Gastroesophageal sphincter (tissue), 4 donors: ENCODE measurements at places on chromosomes 7 and 10.

GRCh38 chr10:119401671-119402395 lies 140.7 kb downstream of the RGS10 start:
- peak; percentile 93 for ATAC-seq

DNA sequence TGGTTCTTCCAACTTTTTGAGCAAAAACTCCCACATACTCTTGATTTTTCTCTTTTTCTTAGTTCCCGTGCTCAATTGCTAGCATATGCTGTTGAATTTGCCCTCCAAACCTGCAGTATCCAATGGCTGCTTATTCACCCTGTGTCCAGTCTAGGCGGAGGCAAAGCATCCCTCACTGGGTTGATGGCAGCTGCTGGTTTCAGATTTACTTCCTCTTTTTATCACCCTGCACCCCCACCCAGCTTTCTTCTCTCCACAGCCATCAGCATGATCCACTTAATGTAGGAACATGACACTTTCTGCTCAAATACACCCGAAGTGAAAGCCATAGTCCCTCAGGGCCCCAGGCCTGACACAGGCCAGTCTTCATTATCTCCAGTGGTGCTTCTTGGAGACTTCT lies 87.6 kb upstream of the ADARB2 start:
- no peak for ATAC-seq

GRCh38 chr10:68359189-68359588 lies 26.5 kb upstream of the PBLD start:
- no peak for ATAC-seq

DNA sequence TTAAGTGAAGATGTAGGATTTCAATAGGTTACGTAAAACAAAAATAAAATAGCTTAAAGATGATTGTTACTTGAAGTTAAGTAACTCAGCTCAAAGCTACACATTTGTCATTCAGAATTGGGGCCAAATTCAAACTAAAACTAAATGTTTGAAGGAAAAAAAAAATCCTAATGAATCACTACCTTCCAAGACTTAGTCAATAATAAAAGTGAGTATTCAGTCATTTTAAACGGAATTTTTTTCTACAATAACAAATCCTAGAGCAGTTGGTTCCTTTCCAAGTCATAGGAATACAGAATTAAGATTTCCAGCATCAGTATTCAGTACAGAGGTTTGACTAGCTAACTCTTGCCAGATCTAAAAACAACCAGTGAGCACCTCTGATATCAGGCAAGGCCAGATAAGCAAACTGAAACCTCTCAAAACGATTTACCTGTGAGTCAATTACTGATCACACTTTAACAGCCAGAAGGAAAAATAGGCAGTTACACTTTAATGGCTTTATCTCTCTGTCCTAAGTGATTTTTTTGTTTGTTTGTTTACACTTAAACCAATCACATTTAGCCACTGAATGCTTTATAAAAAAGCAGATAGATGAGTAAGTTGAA lies 669.8 kb upstream of the ANKRD30A start:
- ATAC-seq, result no peak

DNA sequence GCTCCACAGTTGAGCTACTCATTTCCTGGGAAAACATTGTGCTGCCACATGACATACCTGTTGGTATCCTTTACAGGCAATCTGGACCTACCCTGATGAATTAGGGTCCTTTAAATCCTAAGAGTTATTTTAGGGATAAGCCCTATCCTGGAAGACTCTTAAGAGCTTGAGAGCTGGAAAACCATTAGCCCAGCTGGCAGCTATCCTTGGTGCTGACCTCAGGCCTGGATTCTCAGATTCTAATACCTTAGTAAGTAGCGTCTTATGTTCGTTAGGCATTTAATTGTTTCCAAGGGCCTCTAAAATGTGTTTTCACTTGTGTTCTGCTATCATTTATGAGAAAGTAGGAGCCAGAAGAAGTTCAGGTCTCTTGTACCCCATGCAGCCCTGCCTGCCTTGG lies 93.0 kb upstream of the SORCS3 start:
- no peak for ATAC-seq

DNA sequence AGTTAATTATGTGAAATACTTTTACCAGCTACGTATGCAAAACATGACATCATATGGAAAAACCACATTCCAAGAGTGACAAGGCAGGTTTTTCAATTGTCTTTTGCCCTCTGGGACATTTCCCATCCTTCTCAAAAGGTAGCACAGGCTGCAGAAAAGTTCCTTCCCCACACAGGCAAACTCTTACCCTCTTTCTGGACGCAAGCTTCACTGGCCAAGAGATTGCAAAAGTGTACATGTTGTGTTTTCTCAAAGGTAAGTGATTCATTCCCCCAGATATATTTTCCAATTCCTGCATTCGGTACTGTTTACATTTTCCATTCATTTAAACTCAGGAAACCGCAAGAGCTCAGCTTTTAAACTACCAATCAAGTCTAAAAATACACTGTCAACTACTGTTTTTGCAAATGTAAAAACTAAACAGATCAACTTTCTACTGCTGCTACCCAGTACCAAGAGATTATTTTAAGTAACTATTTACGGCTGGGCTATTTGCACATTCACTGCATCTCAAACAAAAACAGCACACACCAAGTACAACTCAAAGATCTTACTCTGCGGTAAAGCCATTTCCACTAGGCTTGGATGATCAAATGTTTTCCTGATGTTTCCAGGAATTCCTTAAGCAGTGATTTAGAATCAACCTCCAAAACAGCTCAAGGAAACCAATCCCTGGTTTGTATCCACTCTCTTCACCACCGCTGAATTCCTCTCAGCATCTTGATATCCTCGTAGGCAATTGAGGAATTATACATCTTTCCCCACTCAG lies 233.6 kb upstream of the CCDC6 start:
- ATAC-seq, result no peak

DNA sequence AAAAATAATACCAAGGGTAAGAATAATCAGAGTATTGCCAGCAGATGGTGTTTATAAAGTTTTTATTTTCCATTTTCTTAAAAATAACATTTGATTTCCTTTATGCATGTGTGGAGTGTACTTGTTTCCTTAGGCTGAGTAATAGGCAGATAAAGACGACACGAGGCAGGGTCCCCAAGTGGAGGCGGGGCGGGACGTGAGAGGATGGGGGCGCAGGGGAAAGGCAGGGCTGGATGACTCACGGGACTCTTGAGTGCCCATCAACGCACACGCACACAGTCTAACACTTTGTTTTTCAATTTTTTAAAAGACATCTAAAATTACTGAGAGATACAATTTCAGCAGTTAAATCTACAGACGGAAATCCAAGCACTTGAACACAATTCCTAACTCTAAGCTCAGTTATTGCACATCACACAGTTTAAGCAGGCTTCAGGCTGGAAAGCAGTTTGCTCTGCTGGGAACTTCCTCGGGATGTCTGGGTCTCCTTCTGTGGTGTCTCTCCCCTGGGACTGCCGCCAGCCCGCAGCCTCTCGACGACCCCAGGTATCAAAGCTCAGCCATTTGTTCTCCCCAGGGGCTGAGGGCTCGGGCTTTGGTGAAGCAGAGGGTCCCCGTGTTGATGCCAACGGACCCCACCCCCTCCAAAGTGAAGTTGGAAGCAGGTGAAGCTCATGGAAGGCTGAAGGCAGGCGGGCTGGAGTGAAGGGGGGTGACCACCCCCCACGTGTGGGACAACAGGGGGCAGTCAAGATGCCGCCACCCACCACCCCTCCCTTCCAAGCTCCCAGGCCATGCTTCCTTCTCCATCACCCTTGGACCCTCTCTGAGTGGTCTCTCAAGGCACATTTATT lies 29.1 kb downstream of the SPOCK2 start:
- no peak for ATAC-seq

GRCh38 chr7:125773113-125773785 lies 843.6 kb upstream of the POT1 start:
- ATAC-seq, result no peak

GRCh38 chr7:92875719-92876118 lies 39.3 kb upstream of the CDK6 start:
- ATAC-seq, result no peak

- ATAC-seq, result no peak
These were observed 48.4 kb downstream of the FRMD4A start for GRCh38 chr10:14282276-14282675.

- no peak for ATAC-seq
These were observed 38.6 kb downstream of the RBM33 start for GRCh38 chr7:155683098-155683497.

DNA sequence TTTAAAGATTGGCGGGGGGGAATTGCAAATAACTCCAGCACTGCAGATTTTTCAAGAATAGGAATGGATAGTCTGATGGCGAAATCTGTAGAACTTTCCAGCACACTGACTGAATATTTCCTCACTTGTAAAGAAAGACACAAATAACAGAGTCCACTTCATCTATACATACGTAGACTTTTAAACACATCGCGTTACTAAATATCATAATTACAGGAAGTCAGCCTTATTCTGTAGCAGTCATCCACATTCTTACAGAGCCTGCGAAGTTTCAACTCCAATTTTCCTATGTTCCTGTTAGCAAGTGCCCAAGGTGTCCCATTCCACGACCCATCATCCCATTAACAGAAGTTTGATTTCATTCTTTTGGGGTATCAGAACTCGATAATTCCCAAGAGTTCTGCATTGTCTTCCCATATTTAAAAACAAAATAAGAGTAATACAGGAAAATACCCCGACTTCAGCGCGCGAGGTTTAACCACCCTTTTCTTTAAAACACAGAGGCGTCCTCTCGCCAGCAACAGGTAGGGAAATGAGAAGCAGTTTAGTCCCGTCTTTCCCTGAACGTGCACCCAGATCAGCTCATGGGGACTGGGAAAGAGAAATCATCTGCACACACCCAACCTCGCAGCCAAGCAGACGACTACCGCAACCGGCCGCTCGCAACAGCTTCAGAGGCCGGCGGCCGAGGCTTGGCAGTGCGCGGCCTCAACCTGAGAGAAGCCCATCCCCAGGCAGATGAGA lies 880 bp downstream of the HERC4 start:
- peak; percentile 48 for ATAC-seq

DNA sequence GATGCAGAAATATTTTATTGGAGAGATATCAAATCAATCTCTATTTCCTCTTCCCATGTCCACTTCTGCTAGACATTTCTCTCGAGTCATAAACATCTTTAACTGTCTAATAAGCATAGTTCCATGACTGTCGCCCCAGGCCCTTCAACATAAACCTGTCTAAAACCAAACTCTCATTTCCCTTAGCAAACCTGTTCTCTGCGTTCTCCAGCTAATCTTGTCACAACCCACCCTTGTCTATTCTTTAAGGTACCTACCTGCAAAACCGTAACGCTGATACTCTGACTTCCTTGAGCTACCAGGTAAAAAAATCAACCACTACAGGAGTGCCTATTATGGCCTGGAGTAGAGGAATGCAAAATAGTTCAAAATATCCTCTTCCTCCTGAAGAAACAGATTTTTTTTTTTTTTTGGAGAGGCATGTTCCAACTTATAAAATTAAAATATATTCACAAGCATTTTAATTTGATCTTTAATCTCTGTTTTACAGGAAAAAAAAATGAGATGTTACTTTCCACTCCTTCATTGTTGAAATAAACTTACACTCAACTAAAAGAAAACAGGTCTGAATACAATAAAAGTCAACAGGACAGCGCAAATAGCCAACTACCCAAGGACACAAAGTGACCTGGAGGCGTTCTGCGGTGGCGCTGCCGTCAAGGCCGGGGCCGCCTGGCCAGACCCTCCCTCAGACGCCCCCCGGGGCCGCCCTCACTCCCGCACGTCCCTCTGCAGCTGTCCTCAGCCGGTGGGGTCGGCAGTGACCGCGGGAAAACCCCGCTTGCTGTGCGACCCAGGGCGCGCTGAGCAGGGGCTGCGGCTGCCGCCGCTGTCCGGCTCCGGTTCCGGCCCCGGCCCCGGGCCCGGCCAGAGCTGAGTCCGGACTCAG lies 765 bp downstream of the SLC25A40 start:
- no peak for ATAC-seq

DNA sequence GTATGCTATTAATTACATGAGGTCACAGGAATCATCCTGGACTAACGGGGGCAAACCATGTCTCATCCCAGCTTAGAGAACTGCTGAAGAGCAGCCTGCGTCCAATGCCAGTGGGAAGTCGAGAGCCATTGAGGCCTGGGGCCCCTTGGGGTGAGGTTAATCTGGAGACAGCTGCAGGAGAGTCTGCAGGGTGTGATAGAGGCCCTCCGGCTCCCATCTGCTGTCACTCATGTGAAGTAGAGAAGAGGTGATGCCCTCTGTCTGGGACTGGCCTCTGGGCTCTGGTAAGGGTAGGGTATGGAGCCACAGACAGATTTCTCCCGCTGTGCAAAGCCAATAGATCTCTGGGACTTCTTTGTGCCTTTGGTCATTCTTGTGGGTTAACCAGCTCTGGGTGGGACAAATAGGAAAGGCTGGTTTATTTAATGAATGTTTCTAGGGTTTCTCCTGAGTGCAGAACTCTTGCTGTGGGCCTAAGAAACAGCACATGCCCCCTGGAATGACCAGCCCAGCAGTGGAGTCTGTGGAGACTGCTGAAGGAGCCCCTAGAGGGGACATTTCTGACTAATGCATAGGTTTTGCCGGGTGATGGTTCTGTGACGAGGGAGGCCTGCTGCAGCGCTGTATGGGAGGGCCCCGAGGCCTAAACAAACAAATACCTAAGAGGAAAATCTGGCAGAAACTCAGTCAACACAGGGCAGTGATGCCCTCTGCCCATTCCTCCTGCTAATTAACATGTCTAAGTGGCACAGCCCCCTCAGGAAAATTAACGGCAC lies 34.5 kb downstream of the CRHR2 start:
- ATAC-seq, result no peak

DNA sequence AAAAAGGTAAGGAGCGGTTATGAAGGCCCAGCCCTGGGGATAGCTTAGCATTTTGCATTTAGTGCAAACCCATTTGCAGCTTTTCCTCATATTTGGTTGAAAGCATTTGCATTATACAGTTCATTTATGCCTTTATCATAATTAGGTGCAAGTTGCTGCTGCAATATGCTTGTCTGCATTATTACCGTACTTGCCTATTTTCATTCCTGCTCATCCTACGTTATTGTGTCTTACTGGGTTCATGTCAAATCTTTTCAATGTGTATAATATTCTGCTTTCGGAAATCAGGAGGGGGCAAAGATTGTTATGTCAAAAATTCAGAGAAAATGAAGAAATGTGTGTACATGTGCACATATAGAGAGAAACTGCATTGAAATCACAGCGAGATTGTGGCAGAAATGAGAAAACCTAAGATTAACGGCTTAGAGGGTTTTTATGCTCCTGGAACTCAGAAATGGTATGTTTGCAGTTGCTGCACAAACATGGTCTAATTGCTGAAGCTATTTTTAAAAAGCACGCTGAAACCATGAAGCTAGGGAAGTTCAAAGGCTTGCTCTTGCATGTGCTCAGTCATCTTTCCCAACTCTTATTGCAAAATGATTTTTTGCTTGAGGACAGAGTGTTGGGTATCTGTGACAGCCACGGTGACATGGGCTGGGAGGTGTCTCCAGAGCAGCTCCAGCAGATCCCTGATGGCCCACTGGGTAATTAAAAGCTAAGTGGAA lies 613.2 kb downstream of the SDK1 start:
- no peak for ATAC-seq

GRCh38 chr7:139918480-139918879 lies 89.4 kb downstream of the TBXAS1 start:
- ATAC-seq, result no peak
